A549 treated with Mapracorat at 1 μM for 4 hours (cell line): ENCODE measurements at places on chromosomes 7 and 10. TPM values are rescaled to one million over a fixed set of nuclear protein-coding genes. Genes with fewer than 3 reads are reported as not detected.

Gene RGR
- total RNA-seq: not detected in 5 replicates

Gene NCF1
- 0.13 to 0.26 TPM (median 0.23 TPM) in 4 of 5 replicates, not detected in the other for total RNA-seq

Gene MTURN
- total RNA-seq: 5.1 to 6.9 TPM (median 6.5 TPM) in 5 replicates

Gene ATOH7
- total RNA-seq: 0.12 to 0.27 TPM (median 0.17 TPM) in 4 of 5 replicates, not detected in the other

Gene PLEKHS1
- total RNA-seq: 0.04 to 0.06 TPM (median 0.05 TPM) in 3 of 5 replicates, not detected in the others

Gene BMPER
- 4.4 to 5.7 TPM (median 5.1 TPM) in 5 replicates for total RNA-seq

Gene PIK3CG
- not detected in 5 replicates for total RNA-seq

Gene CLDN4
- total RNA-seq: 3.1 to 6.1 TPM (median 3.9 TPM) in 5 replicates

Gene ADARB2
- 0.08 TPM in 1 of 5 replicates, not detected in the others for total RNA-seq

Gene COBL
- 3.8 to 5.2 TPM (median 4.2 TPM) in 5 replicates for total RNA-seq

Gene ACTR3C
- 0.02 to 0.22 TPM in 2 of 5 replicates, not detected in the others for total RNA-seq

Gene SYT15
- 2.3 to 4.1 TPM (median 2.4 TPM) in 5 replicates for total RNA-seq

Gene TMEM225B
- 0.38 to 1.2 TPM (median 0.84 TPM) in 5 replicates for total RNA-seq

Gene RELN
- total RNA-seq: 0.01 TPM in 2 of 5 replicates, not detected in the others

Gene HTR7
- total RNA-seq: 0.11 to 0.19 TPM (median 0.14 TPM) in 5 replicates

Gene MSMB
- total RNA-seq: 0.63 TPM in 1 of 5 replicates, not detected in the others

Gene DLX6
- not detected in 5 replicates for total RNA-seq

Gene C7orf57
- total RNA-seq: 0.24 to 0.45 TPM (median 0.31 TPM) in 5 replicates

Gene EDRF1
- total RNA-seq: 12.8 to 17.4 TPM (median 16.3 TPM) in 5 replicates

Gene PGAM2
- not detected in 5 replicates for total RNA-seq

Gene ITPRID1
- not detected in 5 replicates for total RNA-seq

Gene SUGCT
- total RNA-seq: 0.98 to 1.8 TPM (median 1.1 TPM) in 5 replicates

Gene UPK3BL2
- 1.6 to 3.6 TPM (median 2.4 TPM) in 5 replicates for total RNA-seq

Gene PANK1
- total RNA-seq: 5.5 to 7.4 TPM (median 6.6 TPM) in 5 replicates

Gene PRF1
- not detected in 5 replicates for total RNA-seq

Gene CEP55
- total RNA-seq: 57.5 to 72.2 TPM (median 65.1 TPM) in 5 replicates

Gene CNPY1
- not detected in 5 replicates for total RNA-seq

Gene SFTPA1
- total RNA-seq: not detected in 5 replicates

Gene NEUROG3
- not detected in 5 replicates for total RNA-seq

Gene PRSS1
- not detected in 5 replicates for total RNA-seq

Gene VWA2
- total RNA-seq: not detected in 5 replicates

Gene GNAT3
- total RNA-seq: not detected in 5 replicates

Gene DPY19L1
- total RNA-seq: 33.8 to 45.7 TPM (median 41.7 TPM) in 5 replicates

Gene SLC26A5
- not detected in 5 replicates for total RNA-seq

Gene THSD7A
- total RNA-seq: 1.3 to 3.0 TPM (median 2.5 TPM) in 5 replicates

Gene C7orf33
- total RNA-seq: not detected in 5 replicates

Gene NAT16
- 0.15 to 0.20 TPM (median 0.15 TPM) in 5 replicates for total RNA-seq

Gene EMX2
- total RNA-seq: not detected in 5 replicates

Gene SKIDA1
- 0.85 to 1.3 TPM (median 1.0 TPM) in 5 replicates for total RNA-seq

Gene MACROH2A2
- total RNA-seq: 23.0 to 28.5 TPM (median 27.8 TPM) in 5 replicates

Gene FANK1
- total RNA-seq: 2.2 to 3.3 TPM (median 2.3 TPM) in 5 replicates

Gene DYDC2
- 0.12 TPM in 1 of 5 replicates, not detected in the others for total RNA-seq

Gene STEAP1
- total RNA-seq: 13.5 to 18.0 TPM (median 14.4 TPM) in 5 replicates

Gene MLXIPL
- 0.61 to 1.6 TPM (median 0.95 TPM) in 5 replicates for total RNA-seq

Gene PAPSS2
- 17.3 to 22.2 TPM (median 21.2 TPM) in 5 replicates for total RNA-seq

Gene SCART1
- total RNA-seq: 0.07 to 0.24 TPM (median 0.16 TPM) in 5 replicates

Gene SH2D4B
- total RNA-seq: 0.05 to 0.09 TPM (median 0.07 TPM) in 3 of 5 replicates, not detected in the others

Gene PNLIP
- 0.11 to 0.12 TPM in 2 of 5 replicates, not detected in the others for total RNA-seq

Gene TASOR2
- total RNA-seq: 24.8 to 38.5 TPM (median 32.5 TPM) in 5 replicates

Gene OLAH
- total RNA-seq: 0.39 to 1.0 TPM (median 0.51 TPM) in 5 replicates

Gene AHR
- total RNA-seq: 7.3 to 10.9 TPM (median 9.0 TPM) in 5 replicates

Gene SYPL1
- 80.4 to 90.4 TPM (median 83.9 TPM) in 5 replicates for total RNA-seq

Gene TMEM26
- total RNA-seq: 0.05 to 0.13 TPM (median 0.09 TPM) in 4 of 5 replicates, not detected in the other

Gene CTAGE6
- 0.05 to 0.07 TPM in 2 of 5 replicates, not detected in the others for total RNA-seq

Gene KAZALD1
- 2.0 to 3.0 TPM (median 2.8 TPM) in 5 replicates for total RNA-seq
